ENCODE measurements at places on chromosomes 1 and 21. TPM values are rescaled to one million over a fixed set of nuclear protein-coding genes. Genes with fewer than 3 reads are reported as not detected.

HJV gene
- 0.35 TPM for total RNA-seq

CD1E gene
- not detected for total RNA-seq

S100A1 gene
- total RNA-seq: 16.5 TPM

RGSL1 gene
- not detected for total RNA-seq

LYSMD1 gene
- 4.5 TPM for total RNA-seq

ENAH gene
- total RNA-seq: 37.7 TPM

LAX1 gene
- 0.06 TPM for total RNA-seq

CFAP45 gene
- 0.46 TPM for total RNA-seq

GJA9 gene
- total RNA-seq: not detected

OPTC gene
- total RNA-seq: not detected

SETD4 gene
- 36.2 TPM for total RNA-seq

PYHIN1 gene
- total RNA-seq: not detected

RNU1-2 gene
- total RNA-seq: under 0.01 TPM

MORC3 gene
- total RNA-seq: 16.5 TPM

ASCL5 gene
- not detected for total RNA-seq

GPR161 gene
- 9.6 TPM for total RNA-seq

Measured in epithelial cell of proximal tubule (primary cell).